ENCODE measurements at places on chromosomes 5 and 9.

DNA sequence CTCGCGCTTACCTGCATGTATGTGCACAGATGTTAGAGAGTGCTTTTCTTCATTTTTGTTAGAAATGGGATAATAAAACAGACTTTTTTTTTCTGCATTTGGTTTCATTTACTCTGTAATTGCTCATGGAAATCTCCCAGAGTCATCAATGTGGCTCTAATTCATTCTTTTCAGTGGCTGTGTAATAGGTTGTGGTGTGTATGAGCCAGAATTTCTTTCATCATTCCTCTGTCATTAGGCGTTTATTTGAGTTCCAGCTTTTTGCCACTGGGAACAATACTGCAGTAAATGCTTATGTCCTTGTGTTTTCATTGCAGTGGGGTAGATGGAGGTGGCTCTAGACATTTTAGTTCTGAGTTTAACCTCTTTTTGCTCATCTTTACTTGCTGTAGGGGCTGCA, 118.9 kb downstream of the NXNL2 start:
- no peak for DNase-seq
- H3K27ac ChIP-seq = no peak overlapping the region
- peaks cover 13% of the 10 kb centered on the region for H3K4me1 ChIP-seq
- H3K27me3 ChIP-seq = no peaks in the 10 kb centered on the region
- H3K36me3 ChIP-seq = no peaks in the 10 kb centered on the region
- no peak overlapping the region for H3K4me3 ChIP-seq

DNA sequence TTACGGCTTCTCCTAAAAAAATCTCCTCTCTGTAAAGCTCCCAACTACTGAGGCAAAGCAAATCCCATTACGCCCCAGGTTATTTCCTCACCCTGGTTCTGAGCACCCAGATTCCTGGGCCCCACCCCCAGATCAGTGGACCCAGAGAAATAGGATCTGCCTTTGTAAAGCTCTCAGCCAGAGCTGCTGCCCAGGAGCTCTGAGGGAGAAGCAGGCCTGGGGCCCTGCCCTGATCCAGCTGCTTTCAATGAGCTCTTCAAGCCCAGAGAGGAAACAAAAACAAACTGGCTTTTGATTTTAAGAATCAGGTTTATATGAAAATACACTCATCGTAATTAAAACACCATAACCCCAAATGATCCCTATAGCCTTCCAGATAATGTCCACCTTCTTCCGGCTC, 124.5 kb downstream of the C5orf15 start:
- H3K36me3 ChIP-seq = no peaks in the 10 kb centered on the region
- H3K27ac ChIP-seq = no peak overlapping the region
- peaks cover 7% of the 10 kb centered on the region for H3K4me1 ChIP-seq
- no peak for DNase-seq
- H3K27me3 ChIP-seq = no peaks in the 10 kb centered on the region
- H3K4me3 ChIP-seq = no peak overlapping the region

DNA sequence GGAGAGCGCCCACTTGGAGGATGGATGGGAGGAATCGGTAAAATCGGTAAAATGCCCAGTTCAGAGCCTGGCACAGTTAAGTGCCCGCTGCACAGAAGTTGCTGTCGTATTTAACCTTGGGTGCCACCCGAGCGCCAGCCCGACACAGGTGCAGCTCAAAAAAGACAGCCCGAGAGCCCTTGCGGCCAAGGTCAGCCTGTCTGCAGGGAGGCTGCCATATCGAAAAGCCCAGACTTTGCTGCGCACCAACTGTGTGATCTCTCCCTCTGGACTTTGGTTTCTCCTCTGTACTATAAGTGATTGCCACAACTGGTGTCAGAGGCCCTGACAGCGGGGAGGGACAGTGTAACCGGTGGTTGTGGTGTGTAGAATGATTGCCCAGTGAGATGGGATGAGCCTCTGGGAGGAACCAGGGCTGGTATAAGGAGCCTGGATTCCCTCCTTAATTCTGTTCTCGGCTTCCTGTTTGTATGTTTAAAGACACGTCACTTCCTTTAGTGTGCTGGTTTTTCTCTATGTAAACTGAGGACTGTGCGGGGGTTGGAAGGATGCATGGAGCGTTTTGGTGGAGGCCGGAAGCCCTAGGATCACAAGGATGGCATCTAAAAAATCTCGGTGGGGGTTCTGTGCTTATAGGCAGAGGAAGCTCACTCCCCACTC, 792 bp downstream of the NTMT1 start:
- H3K27ac ChIP-seq = no peak overlapping the region
- H3K27me3 ChIP-seq = peaks cover 3% of the 10 kb centered on the region
- peak overlapping the region; percentile 72 for H3K4me3 ChIP-seq
- no peaks in the 10 kb centered on the region for H3K36me3 ChIP-seq
- H3K4me1 ChIP-seq = peaks cover 11% of the 10 kb centered on the region
- no peak for DNase-seq

DNA sequence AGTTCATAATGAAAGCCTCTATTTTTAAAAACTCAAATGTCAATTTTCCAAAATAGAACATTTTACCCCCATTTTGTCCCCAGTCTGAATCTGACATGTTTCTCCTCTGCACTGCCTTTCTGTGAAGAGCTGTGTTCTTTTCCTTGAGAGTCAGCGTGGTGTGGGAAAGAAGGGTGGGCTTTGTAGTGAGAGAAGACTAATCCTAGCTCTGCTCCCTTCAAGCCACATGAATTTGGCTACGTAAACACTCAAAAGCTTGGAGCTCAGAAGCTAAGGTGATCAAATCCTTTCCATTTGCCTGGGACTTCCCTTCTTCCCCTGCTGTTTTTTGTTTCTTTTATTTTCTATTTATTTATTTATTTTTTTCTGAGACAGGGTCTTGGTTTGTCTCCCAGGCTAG, 598.5 kb downstream of the TLR4 start:
- H3K4me3 ChIP-seq = no peak overlapping the region
- no peaks in the 10 kb centered on the region for H3K27me3 ChIP-seq
- no peaks in the 10 kb centered on the region for H3K4me1 ChIP-seq
- no peaks in the 10 kb centered on the region for H3K36me3 ChIP-seq

DNA sequence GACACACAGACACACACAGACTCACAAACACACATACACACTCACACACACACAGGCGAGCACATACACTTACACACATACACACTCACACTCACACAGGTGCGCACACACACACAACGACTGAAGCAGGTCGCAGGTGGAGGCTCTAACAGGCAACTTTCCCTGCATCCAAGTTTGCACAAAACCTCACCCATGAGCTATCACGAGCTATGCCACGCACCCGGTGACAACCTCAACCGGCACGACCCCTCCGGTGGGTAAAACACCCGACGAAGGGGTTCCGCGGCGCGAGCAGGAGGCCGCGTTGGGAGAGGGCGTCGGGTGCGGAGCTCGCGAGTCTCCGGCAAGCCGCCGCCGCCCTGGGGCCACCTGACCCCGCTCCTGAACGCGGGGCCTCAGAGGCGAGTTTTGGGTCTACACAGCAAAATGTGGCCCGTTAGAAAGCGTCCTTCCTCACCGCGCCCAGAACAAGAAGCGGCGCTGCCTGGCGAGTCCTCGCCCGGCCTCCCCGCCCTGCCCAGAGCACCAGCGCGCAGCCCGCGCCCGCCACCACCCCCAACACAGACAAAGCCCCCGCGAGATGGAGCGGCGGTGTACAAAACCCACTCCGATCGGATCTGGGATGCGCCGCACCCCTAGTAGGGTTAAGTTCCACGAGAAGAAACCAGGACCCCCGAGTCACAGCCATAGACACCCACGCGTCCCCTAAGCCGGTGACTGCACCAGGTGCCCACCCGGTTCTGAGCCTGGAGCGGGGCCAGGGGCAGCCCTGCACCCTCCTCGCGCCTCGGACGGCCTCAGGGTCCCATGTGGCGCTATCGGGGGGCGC, 665 bp downstream of the SLC6A3 start:
- no peaks in the 10 kb centered on the region for H3K36me3 ChIP-seq

GRCh38 chr5:126449751-126450271, 26.6 kb downstream of the GRAMD2B start:
- no peak for DNase-seq
- no peaks in the 10 kb centered on the region for H3K4me1 ChIP-seq
- H3K27ac ChIP-seq = no peak overlapping the region
- no peaks in the 10 kb centered on the region for H3K27me3 ChIP-seq

Data from neural progenitor cell (in vitro differentiated cells).